ENCODE measurements at places on chromosomes 12 and 14.

GRCh38 chr14:72433511-72433910 lies 460.4 kb downstream of the DPF3 start:
- DNase-seq: no peak

DNA sequence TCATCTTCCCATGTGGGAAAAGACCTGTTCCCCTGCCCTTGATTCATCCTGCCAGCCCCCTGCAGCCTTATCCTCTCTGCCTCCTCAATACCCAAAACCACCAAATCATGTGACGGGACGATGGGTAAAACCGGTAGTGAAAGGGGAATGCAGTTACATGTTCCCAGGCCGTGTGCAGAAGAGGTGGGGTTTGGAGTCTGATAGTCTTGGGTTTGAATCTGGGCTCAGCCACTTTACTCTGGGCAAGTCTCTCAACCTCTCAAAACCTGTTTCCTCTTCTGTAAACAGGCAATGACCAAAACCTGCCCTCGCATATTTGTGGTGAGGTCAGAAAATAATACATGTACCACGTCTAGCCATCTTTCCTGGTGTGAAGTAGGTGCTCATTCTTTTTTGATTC lies 123.0 kb downstream of the PLXNC1 start:
- DNase-seq: no peak

GRCh38 chr12:4859478-4860210 lies 50.1 kb upstream of the KCNA1 start:
- no peak for DNase-seq

DNA sequence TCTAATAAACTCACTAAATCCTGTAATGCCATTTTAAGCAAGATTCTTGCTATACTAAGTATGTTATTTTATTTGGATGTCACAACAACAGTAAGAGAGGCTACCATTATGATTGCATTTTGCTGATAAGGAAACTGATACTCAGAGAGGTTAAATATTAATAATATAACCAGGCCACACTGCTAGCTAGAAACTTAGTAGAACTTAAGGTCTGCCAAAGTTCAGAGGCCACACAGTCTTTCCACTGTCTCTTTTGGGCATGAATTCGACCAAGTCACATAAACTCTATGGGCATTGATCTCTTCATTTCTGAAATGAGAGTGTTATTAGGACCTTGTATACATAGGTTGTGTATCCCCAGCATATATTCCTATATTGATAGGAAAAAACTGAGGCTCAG lies 147.9 kb downstream of the SYNE2 start:
- no peak for DNase-seq

DNA sequence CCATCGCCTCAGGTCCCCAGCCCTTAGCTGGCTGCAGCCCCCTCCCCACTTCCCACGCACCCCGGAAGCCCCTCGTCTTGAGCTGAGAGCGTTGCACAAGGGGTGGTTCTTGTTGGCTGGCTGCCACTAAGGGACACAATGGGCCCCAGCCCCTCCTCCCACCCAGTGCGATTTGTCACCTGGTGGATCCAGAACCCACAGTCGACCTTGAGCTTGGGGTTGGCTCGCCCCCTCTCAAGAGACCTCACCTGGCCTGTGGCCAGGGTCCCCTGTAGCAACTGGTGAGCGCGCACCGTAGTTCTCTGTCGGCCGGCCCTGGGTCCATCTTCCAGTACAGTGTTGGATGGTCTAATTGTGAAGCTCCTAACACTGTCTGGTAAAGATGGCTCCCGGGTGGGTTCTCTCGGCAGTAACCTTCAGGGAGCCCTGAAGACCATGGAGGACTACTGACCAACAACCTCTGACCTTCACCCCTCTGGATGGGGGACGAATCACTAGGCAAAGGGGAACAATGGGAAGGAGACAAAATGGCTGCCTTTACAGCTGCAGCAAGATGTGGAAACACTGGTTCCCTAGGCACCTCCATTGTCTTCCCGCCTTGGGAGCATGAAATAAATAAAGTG lies 6.6 kb downstream of the PHB2 start:
- DNase-seq: no peak

GRCh38 chr12:25884920-25885234 lies 73.6 kb upstream of the RASSF8 start:
- no peak for DNase-seq

DNA sequence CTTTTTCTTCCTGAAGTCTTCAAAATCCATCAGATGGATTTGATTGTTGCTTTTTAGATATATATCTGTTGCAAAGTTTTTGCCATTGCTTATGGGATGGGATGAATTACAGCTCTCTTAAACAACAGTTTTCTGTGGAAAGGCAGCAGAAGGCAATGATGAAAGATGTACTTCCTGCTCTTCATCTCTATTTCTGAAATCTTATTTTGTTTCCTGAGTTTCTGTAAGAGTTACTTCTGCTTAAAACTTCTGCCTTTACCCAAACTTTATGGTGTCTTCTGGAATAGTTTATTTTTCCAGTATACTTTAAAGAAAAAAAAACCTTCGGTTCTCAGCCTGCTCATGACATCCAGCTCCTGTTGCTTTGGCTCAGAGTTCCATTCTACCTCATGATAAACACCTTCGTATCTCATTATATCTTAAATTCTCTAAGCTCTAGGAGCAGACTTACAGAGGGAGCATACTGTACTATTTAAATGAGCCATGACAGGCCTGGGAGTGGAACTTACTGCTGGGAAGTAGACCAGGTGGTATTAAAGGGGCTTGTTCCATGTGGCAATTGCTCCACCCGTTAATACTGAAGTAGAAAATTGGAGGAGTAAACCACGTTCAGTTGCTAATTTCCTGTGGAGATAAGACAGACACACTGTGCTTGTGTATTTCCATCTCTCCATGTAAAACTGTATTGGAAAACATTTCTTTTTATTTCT lies 288.4 kb downstream of the FBXL14 start:
- DNase-seq: no peak

GRCh38 chr12:21718944-21719650 lies 55.4 kb downstream of the KCNJ8 start:
- no peak for DNase-seq

DNA sequence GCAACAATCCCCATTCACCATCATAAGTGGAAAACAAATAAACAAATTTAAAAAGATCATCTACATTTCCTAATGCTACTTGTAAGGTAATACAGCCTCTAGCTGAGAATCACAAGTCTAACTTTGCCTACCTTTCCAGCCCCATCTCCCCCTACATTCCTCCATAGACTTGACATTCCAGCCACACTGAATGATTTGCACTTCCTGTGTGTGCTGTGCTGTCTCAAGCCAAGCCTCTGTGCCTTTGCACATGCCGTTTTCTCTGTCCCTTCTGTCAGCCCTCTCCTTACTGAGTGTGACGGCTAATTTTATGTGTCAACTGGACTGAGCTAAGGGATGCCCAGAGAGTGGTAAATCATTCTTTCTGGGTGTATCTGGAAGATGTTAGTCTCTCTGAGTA lies 82.4 kb upstream of the MBIP start:
- DNase-seq: no peak

DNA sequence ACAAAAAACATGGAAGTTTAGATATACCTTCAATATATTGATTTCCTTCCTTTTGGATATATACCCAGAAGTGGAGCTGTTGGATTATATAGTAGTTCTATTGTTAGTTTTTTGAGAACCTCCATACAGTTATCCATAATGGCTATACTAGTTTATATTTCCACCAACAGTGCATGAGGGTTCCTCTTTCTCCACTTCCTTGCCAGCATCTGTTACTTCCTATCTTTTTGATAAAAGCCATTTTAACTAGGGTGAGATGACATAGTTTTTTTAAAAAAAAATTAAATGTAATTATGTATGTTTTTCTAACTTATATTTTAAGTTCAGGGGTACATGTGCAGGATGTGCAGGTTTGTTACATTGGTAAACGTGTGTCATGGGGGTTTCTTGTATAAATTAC lies 10.0 kb upstream of the SLC38A4 start:
- DNase-seq: no peak

GRCh38 chr14:75138492-75138891 lies 11.6 kb upstream of the NEK9 start:
- DNase-seq: no peak

- DNase-seq: no peak
Observed at GRCh38 chr12:91377436-91377835, 194.8 kb upstream of the DCN start.

- DNase-seq: no peak
Observed at GRCh38 chr14:54533100-54533499, 23.4 kb downstream of the CGRRF1 start.

- peak; percentile 72 for DNase-seq
Observed at GRCh38 chr12:103495469-103496456, at the start of gene C12orf42. C12orf42 (minus strand) TSS chr12:103495968; CDS start chr12:103478426, 17,542 bp downstream.

DNA sequence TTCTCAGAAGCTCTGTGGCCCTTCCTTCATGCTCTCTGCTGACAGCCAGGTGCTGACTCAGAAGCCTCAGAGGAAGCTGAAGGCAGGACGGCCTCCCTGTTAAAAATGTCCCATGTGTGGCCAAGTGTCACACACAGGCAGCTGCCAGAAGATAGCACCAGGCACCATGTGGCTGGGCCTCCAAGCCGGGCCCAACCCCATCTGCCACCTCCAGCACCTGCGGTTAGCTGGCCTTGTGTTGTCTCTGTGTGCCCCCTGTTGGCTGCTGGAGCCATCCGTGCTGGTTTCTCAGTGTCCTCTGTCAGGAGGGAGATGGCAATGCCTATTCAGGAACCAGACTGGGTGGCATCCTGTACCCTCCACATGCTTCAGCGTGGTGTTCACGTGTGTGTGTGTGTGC lies 63.2 kb downstream of the TSPAN11 start:
- no peak for DNase-seq

DNA sequence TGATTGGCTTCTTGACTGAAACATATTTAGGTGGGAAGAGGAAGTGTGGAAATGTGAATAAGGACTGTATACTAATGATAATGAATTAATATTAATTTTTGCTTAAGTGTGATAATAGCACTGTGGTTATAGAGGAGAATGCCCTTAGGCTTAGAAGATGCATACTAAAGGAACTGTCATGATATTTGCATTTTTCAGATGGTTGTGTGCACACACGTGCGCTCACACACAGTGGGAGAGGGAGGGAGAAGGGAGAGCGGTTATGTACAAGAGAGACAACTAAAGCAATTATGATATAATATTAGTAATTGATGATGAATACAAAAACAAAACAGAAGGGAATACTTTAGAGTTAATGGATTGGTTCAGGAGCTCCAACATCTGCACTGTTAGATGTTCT lies 54.2 kb downstream of the RCOR1 start:
- no peak for DNase-seq

DNA sequence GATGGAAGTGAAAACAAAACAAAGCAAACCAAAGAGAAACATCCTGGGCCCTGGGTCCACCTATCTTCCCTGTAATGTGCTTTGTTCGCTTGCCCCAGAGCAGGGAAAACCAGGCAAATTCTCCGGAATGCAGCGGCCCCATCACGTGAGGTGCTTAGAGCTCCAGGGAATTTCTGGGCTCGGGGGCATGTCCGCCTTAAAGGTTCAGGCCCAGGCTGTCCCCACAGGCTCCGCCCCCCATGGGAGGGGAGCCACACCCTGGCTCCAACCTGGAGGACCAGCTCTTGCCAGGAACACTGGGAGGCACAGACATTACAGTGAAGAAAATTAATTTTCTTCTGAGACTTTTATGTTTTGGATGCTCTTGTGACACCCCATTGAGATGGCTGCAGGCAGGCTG lies 69.9 kb downstream of the RBM19 start:
- no peak for DNase-seq

DNA sequence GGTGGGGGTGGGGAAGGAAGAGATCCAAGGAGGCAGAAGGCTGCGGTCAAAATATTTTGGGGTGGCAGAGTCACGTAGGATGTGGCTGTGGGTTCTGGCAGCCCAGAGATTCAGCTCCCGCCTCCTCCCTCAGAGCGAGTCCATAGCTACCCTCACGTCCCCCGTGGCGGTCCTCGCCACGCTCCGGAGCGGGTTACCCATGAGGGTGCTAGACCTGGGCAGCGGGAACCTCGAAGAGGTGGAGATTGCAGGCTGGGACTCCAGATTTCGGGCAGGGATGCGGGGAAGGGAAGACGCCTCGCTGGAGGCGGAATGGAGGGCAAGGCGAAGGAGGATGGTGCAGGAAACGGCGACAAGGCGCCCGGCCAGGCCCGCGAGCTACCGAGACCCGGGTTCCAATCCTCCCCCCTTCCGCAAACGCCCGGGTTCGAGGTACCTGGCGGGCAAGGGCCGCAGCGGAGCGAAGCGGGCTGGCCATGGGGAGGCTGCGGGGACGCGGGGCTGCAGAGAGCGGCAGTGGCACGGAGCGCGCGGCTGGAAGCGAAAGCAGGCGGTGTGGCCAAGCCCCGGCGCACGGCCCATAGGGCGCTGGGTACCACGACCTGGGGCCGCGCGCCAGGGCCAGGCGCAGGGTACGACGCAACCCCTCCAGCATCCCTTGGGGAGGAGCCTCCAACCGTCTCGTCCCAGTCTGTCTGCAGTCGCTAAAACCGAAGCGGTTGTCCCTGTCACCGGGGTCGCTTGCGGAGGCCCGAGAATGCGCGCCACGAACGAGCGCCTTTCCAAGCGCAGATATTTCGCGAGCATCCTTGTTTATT lies 46.2 kb downstream of the BCAT1 start:
- no peak for DNase-seq

DNA sequence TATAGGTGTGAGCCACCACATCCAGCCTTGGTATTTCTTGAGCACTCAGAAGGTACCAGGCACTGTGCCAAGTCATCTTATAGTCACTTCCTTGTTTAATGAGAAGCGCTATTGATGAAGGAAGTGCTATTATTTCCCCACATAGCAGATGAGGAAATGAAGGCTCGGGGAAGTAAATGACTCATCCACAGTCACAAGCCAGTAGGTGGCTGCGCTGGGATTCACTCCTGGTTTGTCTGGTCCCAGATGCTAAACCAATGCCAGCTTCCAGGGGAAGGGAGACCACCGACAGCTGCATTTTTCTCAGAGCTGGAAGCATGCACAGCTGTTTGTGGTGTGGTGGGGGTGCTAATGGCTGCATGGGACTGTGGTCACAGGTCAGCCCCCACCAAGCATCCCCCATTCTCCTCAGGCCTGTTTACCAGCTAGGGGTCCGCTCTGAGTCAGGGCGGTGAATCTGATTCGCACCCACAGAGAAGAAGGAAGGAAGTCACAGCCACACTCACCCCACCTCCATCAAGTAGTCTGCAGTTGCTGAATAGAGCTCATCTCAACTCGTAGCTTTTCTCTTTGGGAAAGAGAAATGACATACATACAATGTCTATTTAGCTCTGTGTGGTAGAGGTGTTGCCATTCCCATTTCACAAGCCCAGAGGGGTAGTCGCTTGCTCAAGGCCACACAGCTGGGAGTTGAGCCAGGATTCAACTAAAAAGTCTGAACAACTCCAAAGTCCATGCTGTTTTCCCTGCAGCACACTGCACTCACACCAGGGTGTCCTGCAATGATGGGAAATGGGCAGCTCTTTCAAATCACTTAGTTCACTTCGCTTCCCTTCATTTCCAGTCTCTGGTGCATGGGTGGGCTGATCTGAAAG lies 6.3 kb upstream of the LTBP2 start:
- peak; percentile 88 for DNase-seq

DNA sequence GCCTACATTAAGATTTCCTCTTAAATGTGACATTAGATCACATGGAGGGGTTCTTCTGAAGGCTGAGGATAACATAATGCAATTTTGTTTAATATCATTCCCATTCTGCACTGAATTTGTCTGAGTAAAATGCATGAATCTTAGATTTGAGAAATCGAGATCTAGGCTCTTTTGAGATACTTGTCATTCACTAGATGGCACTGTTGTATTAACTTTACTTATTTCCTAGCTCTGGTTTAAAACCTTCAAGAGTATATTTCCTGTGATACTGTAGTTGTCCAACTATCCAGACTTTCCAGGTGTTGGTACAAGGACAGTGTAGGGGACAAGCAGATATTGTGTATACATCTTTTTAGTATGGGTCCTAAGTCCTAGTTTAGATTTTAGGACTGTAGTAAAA lies 91.7 kb upstream of the SEL1L start:
- no peak for DNase-seq

Measured in CD4-positive, alpha-beta T cell treated with Interleukin-6 for 4 hours (primary cell).